ENCODE measurements at places on chromosomes 1 and 21.

- no peak for DNase-seq
Observed at GRCh38 chr1:159120317-159120716, 43.8 kb upstream of the AIM2 start.

DNA sequence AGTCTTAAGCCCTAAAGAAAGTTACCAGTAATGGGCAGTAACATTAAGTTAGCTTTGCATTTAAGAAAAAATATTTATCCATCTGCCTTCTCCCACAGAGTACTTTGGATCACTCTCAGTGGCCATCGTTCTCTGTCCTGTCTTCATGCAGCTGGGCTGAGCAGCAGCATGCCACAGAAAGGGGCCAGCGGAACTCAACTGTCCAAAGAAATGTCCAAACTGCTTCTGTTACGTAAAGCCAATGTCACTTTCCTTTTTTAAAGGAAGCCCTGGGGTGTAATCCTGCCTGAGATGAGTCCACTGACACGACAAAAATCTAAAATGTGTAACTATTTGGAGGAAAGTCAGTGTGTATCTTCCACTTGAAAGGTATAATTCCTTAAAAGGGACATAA lies 291.6 kb downstream of the SMYD3 start:
- no peak for DNase-seq

DNA sequence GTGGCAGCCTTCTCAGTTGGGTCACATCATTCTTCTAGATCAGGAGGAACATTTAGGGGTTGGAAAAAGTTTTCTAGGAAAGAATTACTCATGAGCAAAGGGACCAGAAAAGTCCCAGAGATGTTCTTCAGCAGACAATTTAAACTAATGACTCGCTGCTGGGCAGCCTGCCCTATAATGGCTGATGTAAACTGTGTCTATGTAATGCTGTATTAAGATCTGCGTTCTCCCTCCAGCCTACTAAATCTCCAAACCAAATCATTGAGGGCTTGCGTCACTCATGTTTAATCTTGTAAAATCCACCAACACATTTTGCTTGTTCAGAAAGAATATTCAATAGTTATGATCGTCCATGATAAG lies 92.1 kb downstream of the LRRC8C start:
- no peak for DNase-seq

- no peak for DNase-seq
Observed at GRCh38 chr21:33395891-33396331, 7.3 kb upstream of the IFNGR2 start.
